ENCODE measurements at places on chromosomes 16 and 17.

DNA sequence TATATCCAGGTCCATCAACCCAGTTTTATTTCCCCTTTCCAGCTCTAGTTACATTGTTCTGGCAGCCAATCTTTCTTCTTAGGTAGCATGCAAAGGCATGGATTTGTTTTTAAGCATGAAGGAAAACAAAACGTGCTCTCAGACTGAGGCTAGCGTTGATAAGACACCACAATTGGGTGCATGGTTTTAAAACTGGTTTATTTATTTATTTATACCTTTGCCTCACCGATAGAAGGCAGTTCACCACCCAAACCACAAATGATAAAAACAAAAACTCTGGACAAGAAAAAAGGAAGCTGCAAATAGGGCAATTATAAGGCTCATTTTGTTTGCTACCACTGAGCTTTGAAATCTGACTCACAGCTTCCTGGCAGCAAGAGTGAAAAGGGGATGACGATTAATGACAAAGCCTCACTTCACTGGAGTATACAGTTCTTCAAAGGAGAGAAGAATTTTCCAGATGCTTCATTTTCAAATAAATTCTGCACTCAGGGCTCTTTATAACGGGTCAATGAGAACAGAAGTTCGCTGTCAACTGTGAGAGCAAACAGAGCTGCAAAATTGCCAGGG lies 278.4 kb upstream of the IRX5 start:
- DNase-seq: no peak

DNA sequence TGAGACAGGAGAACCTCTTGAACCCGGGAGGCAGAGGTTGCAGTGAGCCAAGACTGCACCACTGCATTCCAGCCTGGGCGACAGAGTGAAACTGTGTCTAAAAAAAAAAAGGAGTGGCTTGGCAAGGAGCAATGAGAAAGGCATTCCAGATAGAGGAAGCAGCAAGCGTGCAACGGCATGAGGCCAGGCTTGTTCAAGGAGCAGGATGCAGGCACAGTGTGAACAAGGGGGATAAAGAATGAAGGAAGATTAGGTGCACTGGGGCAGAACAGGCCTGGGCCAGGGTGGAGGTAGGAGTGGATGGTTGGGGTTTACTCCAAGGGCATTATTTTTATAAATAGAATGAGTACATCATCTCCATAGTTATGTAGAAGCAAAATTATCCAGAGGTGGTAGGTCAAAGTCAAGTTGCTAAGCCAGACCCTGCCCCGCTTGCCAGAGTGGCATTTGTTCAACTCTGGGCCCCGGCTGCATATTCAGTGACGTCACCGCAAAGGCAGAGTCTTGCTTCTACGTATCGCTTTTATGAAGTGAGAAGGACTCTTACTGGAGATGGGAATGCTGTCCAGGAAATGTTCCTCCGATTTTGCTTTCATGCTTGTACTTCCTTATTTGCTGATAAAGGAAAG lies 100.2 kb downstream of the KATNIP start:
- no peak for DNase-seq

DNA sequence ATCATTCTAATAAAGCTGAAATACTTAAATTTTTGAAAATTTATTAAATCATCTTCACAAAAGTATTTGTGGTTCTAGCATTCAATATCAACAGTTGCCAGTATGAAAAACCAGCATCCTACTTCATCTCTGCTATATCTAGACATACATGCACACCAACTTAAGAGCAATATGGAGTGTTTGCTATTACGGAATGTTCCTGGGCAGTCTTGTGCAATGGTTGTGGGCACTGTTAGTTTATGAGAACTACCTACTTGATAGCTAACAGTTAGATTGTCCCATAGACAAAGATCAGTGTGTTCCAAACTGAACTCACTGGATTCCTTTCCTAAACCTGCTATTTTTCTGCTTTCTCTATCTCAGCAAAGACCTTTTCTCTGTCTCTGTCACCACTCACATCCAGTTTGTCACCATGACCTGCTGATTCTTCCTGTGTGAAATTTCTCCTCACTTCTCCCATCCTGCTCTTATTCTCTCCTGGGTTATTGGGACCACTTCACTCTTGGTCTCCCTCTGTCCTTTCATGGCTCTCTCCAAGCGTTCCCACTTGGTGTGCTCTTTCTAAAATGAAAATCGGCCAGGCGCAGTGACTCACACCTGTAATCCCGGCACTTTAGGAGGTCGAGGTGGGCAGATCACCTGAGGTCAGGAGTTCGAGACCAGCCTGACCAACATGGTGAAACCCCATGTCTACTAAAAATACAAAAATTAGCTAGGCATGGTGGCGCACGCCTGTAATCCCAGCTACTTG lies 27.7 kb downstream of the CNTROB start:
- DNase-seq: no peak

- DNase-seq: no peak
Measured at GRCh38 chr17:72974605-72975232, 117.8 kb downstream of the SLC39A11 start.

GRCh38 chr16:6853565-6853964 lies 479.1 kb upstream of the RBFOX1 start:
- DNase-seq: no peak

DNA sequence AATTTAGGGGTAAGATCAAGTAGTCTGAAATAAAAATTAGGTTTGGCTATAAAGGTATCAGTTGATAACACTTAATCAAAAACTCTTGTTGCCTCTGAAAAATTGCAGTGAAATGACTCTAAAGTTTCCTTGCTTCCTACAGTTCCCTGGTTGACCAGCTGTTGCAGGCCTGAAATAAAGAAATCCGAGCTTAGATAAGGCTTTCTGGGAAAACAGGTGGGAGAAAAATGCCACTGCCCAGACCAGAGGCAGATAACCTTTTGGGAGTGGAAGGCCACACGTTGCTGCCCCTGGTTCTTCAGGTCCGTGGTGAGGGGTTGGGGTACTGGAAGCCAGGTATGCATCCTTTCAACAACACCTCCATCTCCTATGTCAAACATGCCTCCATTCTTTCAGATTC lies 111.3 kb downstream of the HS3ST3A1 start:
- no peak for DNase-seq

DNA sequence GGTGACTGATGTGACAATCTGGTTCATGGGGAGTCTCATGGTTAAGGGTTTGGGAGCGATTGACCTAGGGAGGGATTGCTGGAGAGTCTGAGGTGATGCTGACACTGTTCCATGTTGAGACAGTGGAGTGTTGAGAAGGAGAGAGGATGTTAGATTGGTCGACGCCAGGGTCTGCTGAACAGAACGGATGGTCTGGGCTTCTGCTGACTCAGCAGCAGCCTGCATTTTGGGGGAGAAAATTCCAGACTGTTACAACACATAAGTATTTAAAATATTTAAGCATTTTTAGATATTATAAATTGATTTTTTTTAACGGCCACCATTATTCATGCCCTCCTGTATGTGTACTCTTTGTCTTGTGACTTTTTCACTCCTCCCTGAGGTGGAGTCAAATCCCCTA lies 107.2 kb downstream of the TOX3 start:
- DNase-seq: no peak

DNA sequence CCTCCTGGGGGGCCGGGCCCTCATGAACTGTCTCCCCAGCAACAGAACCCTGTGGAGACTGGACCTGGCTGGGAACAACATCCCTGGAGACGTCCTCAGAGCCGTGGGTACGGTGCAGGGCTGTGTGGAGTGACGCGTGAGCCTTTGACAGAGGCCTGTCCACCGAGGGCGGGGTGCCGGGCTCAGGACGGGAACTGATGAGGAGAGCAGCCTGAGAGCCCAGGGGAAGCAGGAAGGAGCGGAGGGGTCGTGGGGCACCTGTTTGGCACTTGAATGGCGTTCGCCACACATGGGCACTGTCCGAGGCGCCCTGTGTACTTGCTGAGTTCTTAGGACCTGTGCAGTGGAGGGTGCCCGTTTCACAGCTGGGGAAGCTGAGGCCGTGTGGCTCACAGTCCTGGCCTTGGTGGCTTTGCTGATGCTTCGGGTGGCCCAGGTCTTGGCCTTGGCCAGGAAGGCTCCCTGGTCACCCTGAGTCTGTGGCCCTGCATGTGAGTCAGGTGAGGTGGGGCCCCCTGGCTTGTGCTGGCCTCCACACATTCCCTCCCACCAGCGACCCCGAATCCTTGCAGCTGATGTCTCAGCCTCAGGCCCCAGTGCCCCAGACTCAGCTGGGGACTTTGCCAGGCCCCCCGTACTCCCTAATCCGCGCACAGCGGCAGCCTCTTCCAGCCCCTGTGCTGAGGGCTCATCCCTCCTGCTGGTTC lies 2.4 kb downstream of the LRRC45 start:
- DNase-seq: no peak

- DNase-seq: peak; percentile 86
Measured at GRCh38 chr16:2968738-2969544, at the start of gene PAQR4. Gene PAQR4, plus strand, starts transcription at chr16:2969348. Its CDS starts 327 bp downstream, at chr16:2969675.

All from GDM1 (cell line).